Mononuclear cell (primary cell): ENCODE measurements at places on chromosomes 6 and 20. TPM values are rescaled to one million over a fixed set of nuclear protein-coding genes. Genes with fewer than 3 reads are reported as not detected.

Gene AKAP7
- total RNA-seq = 21.0 TPM

Gene RAET1L
- total RNA-seq = 0.10 TPM

Gene SRSF12
- total RNA-seq = not detected

Gene STX11
- 118 TPM for total RNA-seq

Gene SDCBP2
- total RNA-seq = 0.42 TPM

Gene TNFRSF6B
- total RNA-seq = not detected

Gene KHDC1
- total RNA-seq = 0.21 TPM
